ENCODE measurements at places on chromosomes 12 and 14.
A peak's percentile ranks its signal among the peaks of the same experiment; 100 is the strongest.

DNA sequence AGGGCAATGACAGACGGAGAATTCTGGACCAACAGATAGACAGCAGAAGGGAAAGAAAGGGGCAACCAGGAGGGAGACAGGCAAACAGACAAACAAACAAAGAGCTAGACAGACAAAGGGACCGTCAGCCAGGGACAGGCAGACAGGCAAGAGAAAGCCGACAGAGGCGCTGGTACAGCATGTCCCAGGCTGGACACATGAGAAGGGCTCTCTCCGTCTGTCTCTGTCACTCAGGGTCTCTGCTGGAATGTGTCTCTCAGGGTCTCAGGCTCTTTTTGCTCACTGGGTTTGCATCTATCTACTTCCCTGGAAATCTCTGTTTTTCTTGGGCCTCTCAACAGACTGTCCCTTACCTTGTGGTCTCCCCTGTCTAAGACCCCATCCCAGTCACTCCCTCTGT lies 8.2 kb upstream of the SMUG1 start:
- no peak for DNase-seq

- no peak for DNase-seq
These were observed at the start of gene DGLUCY for GRCh38 chr14:91113829-91114078. DGLUCY (plus strand) TSS chr14:91114073; CDS start chr14:91160295, 46,222 bp downstream.

DNA sequence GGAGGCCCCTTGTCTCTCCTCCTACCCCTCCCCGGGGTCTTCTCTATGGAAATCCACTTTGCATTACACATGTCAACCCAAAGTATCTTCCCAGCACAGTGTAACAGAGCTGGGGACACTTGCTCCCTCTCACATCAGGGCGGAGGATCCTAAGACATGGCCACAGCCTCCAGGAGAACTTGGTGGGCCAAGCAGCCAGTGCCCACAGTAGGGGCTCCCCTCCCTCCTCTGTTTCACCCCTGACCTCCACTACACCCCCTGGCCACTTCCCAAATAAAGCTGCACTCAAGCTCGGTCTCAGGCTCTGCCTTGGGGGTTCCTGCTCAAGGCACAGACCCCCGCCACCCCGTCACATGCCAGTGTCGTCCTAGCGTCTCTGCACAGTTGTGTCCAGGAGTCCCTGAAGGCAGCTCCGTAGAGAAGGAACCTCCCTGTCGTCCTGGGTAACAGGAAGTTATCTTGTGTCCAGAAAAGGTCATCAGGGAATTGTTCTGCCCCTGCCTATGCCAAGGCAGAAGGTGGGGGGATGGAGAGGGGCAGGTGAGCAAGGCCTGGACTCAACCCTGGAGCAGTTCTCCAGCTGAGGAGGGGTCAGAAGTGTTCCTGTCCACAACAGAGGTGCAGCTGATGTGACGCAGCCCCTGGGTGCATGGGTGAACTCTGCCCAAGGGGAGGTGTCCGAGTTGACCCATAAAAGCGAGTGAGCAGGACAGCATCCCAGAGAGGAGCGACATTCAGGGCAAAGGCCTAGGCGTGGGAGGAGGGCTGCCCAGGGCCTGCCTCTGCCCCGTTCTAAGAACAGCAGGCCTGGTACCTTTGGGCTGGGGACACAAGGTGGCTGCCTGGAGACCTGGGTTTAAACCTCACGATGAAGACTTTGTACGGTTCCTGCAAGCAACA lies 25.5 kb downstream of the DIO3 start:
- no peak for DNase-seq

DNA sequence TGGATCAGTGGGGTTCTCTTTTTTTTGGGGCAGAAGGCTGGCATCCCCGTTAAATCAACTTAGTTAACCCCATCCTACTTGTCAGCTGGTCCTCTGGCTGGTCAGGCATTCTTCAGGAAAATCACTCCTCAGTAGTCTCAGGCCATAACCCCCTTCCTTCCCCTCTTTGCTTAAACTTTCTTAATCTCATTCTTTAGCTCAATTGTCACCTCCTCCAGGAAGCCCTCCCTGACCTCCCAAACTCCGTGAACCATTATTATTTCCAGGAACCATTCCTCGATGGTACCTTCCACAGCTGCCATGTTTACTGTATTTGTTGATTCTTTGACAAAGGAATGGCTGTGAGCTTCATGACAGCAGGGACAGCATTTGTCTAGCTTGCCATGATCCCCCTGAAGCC lies 72.5 kb upstream of the FBXO21 start:
- no peak for DNase-seq

DNA sequence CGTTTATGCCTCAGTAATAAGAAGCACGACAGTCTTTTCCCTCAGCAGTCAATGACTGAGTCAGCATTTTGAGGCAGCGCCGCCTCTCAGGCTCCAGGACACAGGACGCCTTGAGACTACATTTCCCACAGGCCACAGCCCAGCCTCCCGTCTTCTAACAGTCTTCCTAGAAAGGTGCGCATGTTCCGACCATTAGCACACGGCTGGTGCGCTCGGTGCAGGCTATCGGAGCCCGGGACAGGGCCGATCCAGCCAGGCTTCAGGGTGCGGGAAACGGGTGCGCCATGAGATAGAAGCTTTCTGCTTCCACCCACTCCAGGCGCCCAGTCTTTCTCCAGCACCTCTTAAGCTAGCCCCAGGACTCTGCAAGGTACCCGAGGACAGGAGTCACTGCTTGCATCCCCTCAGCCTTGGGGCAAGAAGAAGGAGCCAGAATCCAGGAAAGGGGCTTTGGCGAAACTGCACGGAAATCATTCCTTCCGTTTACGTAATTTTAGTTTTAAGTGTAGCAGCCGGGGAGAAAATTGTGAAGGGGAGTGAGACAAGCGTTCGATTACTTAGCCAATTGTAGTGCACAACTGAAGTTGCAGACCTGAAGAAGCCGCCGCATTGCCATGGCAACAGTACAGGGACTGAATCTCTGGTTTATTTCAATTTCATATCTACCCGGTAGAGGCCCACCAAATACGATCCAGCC lies 54.0 kb downstream of the ZNF641 start:
- DNase-seq: peak; percentile 52

- no peak for DNase-seq
These were observed 481.8 kb downstream of the TMEM117 start for GRCh38 chr12:44317651-44318126.

GRCh38 chr14:24307575-24308341 lies at the start of gene CIDEB:
CIDEB (minus strand) TSS chr14:24307977; CDS start chr14:24307858, 119 bp downstream.
- DNase-seq: peak; percentile 35

- no peak for DNase-seq
These were observed 11.7 kb downstream of the FIGNL2 start for GRCh38 chr12:51836827-51837173.

DNA sequence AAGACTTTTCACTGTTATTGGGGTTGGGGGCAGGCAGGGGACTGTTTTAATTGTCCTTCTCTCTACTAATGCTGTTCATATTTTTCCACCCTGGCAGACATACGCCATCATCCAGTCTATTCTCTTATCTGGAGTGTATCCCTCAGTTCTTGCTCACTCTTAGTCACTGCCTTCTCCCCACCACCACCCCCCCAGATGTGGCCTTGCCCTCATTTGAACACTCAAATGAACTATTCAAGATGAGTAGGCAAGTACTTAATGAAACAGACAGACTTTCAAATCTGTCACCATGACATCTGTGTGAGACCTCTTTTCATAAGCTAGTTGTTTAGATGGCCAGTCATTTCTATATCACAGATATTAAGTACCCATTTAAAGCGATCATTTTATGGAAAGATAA lies 10.1 kb downstream of the NUDT4 start:
- peak; percentile 53 for DNase-seq

GRCh38 chr12:1050059-1050707 lies 59.2 kb downstream of the ERC1 start:
- no peak for DNase-seq

DNA sequence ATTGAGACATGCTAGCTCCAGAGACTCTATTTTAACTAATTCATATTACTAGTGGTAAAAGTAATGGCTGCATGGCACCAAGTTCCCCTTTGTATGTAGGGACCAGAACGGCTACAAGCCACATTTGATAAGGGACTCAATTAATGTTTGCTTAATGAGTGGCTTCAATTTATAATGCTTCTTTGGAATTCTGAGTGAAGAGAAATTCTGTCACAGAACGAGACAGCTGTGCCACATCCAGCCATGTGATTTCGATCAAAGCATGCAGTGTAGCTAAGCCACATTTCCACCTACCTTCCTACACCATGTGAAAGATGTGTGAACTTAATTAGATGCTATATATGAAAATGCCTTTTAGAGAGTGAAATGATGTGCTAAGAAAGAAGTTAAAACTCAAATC lies 217.4 kb downstream of the ACSS3 start:
- DNase-seq: no peak

GRCh38 chr12:52232203-52232673 lies 805 bp upstream of the KRT7 start:
- no peak for DNase-seq

GRCh38 chr12:132476038-132476414 lies 13.9 kb upstream of the FBRSL1 start:
- no peak for DNase-seq

GRCh38 chr14:99156090-99156425 lies 115.9 kb downstream of the BCL11B start:
- no peak for DNase-seq

- no peak for DNase-seq
These were observed 140.7 kb upstream of the CCDC198 start for GRCh38 chr14:57634335-57634734.

DNA sequence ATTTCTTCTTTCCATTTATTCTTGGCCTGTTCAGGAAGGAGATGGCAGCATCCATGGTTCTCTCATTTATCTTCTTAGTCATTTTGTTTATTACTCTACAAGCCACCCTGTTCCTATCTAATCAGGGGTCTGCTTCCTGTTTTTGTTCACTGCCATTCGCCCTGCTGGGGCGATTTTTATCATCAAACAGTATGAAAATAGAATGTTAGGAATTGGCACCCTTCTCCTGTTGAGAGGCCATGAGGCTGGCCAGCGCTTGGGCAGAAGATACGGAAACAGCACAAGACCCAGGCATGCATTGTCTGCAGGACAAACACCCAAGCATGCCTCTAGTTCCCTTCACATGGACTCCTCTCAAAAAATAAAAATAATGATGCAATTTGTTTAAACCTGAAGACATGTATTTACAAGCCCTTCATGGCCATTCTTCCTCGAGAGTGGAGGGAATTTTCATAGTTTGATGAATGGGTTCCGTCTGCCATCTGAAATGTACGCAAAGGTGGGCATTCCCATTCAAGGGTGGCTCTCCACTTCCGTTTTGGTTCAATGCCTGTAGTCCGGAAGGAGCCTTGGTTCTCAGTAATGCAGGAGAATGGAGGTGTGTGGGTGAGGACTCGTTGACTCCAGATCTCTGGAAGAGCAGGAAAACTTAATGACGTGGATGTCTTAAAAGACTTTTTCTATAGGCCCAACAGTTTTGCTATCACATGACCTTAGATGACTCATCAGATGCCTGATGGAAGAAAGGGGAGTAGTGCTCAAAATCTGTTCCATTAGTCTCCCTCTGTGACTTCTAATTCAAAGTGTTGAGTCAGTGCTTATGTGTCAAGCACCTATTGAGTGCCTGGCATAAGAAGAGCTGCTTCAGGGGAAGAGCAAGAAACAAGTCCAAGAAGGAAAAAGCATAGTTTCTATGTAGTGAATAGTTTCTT lies 252.4 kb upstream of the TBX3 start:
- no peak for DNase-seq

- DNase-seq: no peak
These were observed 22.2 kb downstream of the MANSC1 start for GRCh38 chr12:12327802-12328201.

- no peak for DNase-seq
These were observed 75.9 kb upstream of the DHRS4 start for GRCh38 chr14:23877538-23878180.

- no peak for DNase-seq
These were observed 55.0 kb downstream of the TPCN1 start for GRCh38 chr12:113276306-113276705.

DNA sequence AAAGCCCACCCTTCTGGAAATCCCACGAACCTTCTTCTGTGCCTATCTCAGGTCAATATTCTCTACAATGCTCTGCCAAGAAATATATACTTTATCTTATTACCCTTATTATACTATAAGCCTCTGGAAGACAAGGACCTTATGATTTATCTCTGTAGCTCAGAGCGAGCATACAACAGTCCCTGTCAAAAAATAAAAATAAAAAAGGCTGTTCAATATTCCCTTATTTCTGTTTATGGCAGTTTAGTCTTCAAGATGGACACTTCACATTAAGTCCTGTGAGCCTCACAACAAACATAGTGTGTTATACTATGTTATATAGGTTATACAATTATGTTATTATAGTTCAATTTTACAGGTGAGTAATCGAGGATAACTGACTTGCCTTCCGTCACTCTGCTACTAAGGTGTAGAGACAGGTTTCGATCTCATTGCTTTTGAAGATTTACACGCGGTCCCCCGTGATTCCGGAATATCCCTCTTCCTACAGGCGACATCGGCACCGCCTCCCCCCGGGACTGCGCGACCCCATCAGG lies 562 bp downstream of the EAPP start:
- no peak for DNase-seq

DNA sequence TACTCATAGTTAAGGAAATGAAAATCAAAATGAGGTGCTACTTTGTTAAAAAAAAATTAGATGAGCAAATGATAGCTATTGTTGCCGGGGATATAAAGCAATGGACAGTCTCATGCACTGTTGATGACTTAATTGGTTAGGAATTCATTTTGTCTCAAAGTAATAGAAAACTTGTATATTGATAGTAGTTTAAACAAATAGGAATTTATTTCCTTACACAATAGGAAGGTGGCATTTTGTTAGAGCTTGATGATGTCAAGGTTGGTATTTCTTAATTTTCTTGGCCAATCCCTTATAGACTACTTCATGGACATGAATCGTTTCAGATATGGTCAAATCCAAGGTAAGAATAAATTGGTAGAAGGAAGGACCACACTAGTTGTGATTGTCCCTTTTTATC lies 7.8 kb downstream of the PRPF39 start:
- no peak for DNase-seq

GRCh38 chr14:54189748-54190354 lies 207.0 kb upstream of the CDKN3 start:
- no peak for DNase-seq

DNA sequence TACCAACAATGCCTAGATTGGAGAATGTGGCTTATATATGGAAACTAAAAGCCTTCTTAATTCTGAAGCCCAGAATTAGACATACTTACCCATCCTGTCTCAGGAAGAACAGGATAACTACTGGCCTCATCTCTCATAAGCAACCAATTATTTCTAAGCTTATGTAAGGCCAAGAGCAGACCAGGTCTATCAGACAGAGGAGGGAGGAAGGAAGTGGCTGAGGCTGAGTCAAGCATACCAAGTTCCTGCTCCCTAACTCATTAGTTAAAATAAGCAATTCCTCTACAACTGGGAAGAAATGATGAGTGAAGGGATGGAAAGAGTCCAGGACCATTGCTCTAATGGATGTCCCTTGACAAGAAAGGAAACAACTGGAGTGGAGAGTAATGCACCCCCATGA lies 27.0 kb upstream of the INSM2 start:
- DNase-seq: no peak

GRCh38 chr14:56117765-56118610 lies at the start of gene PELI2:
PELI2 (plus strand) TSS chr14:56118411; CDS start chr14:56118661, 250 bp downstream.
- peak; percentile 52 for DNase-seq

GRCh38 chr14:105844047-105844630 lies 317.8 kb downstream of the TMEM121 start:
- no peak for DNase-seq
